Body of pancreas (tissue), 4 donors: ENCODE measurements at places on chromosomes 12 and 14. TPM values are rescaled to one million over a fixed set of nuclear protein-coding genes. Genes with fewer than 3 reads are reported as not detected.

GOLGA3 gene
- 98.6 TPM for total RNA-seq

KHNYN gene
- total RNA-seq = 43.8 TPM

CCDC38 gene
- total RNA-seq = not detected

TESPA1 gene
- total RNA-seq = not detected

RPL10L gene
- not detected for total RNA-seq

KRT74 gene
- not detected for total RNA-seq

MYF5 gene
- not detected for total RNA-seq

ISCA2 gene
- 17.6 TPM for total RNA-seq

RD3L gene
- not detected for total RNA-seq

NKX2-1 gene
- total RNA-seq = not detected

PLCZ1 gene
- total RNA-seq = not detected

CEP290 gene
- total RNA-seq = 22.6 TPM

PTPRB gene
- total RNA-seq = 9.9 TPM
